ENCODE measurements at places on chromosomes 4 and X.

- DNase-seq = no peak
Observed at GRCh38 chr4:4689694-4690440, 148.0 kb upstream of the STX18 start.

GRCh38 chr4:88659055-88659889, 38.4 kb downstream of the NAP1L5 start:
- peak; percentile 62 for DNase-seq

DNA sequence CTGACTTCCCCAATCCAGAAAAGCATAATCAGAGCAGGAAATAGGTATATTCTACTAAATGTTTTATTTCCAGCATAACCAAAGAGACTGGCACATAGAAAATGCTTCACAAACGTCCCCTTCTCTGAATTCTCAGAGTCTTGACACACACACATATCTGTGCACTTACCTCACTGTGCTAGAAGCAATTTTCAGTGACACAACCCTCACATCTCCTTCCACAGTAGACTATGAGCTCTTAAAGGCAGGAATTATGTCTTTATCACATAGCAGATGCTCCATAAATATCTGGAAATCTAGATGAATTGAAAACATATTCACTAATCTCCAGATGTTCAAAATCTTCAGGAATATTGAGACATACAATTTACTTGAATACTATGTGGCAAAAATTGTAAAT, 5.9 kb downstream of the SOWAHB start:
- no peak for DNase-seq

- no peak for DNase-seq
Observed at GRCh38 chrX:91108761-91109160, 325.9 kb upstream of the PABPC5 start.

DNA sequence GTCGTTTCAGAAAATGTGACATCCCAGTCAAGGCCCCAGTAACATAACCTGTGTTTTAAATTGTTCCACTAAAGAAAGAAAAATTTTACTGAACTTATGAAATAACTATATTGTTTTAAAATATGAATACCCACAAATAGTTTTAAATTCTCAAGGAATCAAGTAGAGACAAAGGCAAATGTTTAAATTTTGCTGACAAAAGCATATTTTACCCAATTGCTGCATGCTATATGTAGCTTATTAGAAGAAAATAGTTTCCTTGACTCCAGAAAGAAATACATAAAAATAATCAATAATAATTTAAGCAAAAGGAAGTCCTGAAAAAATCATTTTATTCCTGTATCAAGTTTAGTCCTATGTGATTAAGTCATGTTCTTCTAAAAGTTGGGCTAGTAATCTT, 481.3 kb upstream of the ADGRL3 start:
- DNase-seq = no peak

GRCh38 chrX:101430457-101431078, 22.5 kb downstream of the HNRNPH2 start:
- DNase-seq = no peak

- no peak for DNase-seq
Observed at GRCh38 chr4:80393246-80393969, 57.9 kb downstream of the CFAP299 start.

GRCh38 chrX:51395480-51395809, 62.8 kb downstream of the NUDT10 start:
- DNase-seq = no peak

DNA sequence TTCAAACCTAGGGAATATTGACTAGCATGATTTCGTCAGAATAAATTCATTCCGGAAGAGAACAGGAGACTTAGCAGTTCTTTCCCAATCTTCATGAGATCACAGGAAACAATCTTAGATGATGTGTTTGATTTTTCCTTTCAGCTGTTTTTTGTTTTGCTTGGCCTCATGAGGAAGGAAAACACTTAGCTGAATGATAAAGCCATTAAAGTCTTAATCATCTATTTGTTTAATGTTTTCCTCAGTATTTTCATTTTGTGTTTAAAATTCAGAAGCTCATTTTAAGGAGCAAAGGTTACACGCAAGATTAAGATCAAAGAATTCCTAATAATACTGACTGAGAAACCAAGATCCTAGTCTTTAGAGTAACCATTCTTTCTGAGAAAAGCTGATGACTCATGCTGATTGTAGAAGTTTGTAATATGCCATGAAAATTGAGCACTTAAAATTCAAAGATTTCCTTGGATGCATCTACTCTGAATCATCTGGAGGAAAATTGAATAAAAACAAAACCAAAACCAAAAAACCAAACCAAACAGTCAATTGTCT, 15.4 kb upstream of the TBC1D19 start:
- DNase-seq = no peak

DNA sequence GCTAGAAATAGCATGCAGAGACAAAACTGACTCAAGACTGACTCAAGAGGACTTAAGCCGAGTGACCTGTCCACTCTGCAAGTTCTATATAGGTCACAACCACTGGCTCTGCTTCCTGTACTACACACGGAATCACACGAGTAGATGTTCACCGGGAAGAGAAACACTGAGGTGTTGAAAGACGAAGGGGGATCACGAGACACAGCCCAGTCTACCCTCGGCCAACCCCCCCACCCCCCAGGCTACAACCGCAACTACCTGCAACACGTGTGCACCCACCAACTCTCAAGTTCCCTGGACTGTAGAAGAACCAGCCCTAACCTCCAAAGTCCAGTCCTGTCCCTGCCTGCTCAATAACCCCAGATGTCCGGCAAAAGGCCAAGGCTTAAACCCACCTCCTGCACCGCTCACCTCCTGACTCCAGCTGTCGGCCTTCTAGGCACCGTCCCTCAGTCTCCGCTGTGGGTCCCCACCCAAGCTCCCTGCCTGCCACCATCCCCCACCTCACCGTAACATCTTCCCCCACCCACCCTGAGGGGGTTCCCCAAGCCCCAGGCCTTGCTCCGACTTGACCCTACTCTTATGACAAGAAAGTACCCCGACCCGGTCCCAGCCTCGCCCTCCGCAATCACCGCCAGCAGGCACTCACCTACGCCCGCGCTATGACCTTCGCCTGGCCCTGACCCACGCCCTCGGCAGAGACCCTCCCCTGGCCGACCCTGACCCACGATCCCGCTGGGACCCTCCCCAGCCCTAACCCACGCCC, 739 bp downstream of the GAK start:
- no peak for DNase-seq

- no peak for DNase-seq
Observed at GRCh38 chr4:99149426-99150019, 5.4 kb upstream of the ADH4 start.

GRCh38 chrX:19774905-19775304, 112.5 kb downstream of the SH3KBP1 start:
- DNase-seq = no peak

DNA sequence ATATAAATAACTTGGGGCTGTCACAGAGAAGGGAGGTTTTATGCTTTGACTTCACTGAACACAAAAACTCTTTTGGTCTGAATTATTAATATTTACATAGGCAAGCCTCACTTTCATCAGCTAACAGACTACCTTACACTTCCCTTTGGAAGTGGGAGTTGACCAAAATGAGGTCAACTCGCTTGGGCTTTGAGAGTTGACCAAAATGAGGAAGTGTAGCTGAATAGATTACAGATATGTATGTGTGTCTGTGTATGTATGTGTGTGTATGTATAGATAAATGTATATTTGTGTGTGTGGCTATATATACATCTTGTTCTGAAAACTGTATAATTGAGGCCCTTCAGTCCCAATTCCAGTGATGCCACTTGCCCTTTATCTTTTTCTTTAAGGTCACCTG, 113.3 kb upstream of the IL13RA1 start:
- DNase-seq = no peak

DNA sequence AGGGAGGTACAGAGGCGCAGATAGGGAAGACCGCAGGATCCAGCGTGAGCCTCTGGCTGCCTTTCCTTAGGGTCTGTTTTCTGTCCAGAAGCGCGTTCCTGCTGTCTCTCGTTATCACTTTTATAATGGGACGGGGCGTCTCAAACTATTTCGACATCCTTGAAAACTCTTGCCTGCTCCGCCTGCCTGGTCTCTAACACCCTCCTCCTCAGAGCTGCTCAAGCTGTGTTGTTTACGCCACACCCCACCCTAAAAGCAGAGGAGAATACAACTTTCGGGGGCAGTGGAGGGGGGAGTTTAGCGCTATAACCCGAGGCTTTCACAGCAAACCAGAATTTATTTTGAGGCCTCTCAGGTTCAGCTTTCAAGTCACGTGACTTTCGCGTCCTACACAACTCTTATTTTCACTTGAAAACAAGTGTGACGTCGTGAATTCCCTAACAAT, 646 bp upstream of the FAM3A start:
- peak; percentile 72 for DNase-seq

DNA sequence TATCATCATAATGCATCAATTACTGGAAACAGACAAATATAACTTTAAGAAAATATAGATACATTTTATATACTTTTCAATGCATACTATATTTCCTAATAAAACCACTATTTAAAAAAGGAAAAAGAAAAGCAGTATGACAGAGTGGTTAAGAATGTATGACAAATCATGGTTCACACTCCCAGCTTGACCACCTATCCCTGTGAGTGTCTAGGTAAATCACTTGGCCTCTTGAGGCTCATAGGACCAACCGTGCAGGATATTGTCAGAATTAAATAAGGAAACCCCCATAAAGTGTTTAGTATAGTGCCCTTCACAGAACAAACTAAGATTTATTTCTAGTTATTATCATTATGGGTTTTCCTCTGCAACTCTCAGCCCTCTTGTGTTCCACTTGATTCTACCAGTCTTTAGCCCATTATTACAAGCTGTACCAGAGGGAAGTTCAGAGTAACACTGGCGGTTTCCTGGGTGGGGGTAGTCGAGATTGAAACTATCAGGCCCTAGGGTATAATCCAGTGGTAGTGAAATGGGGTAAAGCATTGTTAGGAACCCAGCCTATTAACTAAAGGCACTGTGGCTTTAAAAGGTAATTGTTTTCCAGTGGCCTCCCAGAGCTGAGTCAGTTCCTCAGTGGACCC, 55.5 kb upstream of the PAK3 start:
- no peak for DNase-seq

- no peak for DNase-seq
Observed at GRCh38 chr4:181757910-181758660, 485.1 kb upstream of the TENM3 start.

GRCh38 chr4:772118-772517, 53.8 kb downstream of the CPLX1 start:
- no peak for DNase-seq

- no peak for DNase-seq
Observed at GRCh38 chr4:94463771-94464170, 12.0 kb downstream of the PDLIM5 start.

DNA sequence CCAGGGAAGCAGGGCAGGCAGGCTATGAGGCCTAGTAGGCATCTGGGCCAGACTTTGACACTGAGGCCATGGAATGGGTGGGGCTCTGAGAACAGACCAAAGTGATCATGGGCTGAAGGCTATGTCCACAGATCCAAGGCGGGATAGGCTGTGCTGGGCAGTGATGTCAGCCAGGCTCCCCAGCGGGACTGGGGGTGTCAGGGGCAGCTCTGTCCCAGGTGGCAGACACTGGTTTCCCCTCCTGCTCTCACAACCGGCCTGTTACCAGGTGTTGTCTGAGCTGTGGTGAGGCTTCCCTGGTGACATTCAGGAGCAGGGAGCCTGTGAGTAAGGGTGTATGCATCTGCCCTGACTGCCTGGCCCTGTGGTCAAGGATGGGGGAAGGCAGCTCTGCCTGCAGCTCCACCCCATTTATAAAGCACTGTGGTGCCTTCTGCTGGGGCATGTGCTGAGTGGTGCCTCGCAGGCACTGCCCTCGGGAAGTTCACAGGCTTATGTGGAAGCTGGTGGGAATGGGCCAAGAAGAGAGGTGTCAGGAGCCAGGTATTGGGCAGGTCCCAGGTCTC, 2.9 kb downstream of the IL9R start:
- DNase-seq = no peak

DNA sequence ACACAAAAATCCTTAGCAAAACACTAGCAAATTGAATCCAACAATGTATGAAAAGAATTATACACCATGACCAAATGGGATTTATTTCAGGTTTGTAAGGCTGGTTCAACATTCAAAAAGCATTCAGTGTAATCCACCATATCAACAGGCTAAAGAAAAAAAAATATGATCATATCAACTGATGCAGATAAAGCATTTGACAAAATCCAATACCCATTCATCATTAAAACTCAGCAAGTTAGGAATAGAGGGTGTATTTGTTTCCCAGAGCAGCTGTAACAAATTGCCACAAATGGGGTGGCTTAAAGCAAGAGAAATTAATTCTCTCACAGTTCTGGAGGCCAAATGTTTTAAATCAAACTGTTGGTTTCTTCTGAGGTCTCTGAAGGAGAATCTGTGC, 10.7 kb downstream of the VSIG1 start:
- DNase-seq = no peak

DNA sequence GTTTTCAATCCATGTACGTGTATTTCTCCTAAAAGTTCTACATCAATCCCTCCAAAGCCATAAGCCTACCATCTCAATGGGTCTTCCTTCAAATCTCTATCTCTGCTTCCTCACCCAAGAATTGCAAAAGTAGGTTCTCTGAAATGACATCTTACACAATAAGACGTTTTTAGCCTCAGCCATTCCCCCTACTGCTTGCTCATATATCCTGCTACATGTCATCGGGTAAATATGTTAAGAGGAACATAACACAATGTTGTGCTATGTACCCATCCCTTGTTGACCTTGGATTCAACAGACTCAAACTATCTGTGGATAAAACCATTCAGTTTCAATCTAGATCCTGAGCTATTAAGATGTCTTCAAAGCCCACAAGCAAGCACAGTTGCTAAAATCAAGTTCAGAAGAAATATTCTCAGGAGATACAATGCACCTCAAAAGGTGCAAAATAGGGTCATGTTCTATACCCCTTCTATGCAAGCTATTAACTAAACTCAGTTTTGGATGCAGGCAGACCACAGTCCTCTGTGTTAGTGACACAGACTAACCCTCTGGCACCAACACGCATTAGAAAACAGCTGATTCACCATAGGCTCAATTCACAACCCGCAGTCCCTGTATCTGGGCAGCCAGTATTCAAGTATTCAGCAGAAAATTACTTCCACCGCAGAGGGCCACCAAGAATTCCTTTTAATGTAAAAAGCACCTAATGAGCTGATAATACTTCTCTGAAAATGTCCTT, 56.8 kb downstream of the CD99L2 start:
- DNase-seq = peak; percentile 17

GRCh38 chr4:1452431-1453051, 46.3 kb upstream of the NKX1-1 start:
- no peak for DNase-seq

GRCh38 chrX:64977830-64978229, 1.6 kb upstream of the ZC4H2 start:
- DNase-seq = no peak

DNA sequence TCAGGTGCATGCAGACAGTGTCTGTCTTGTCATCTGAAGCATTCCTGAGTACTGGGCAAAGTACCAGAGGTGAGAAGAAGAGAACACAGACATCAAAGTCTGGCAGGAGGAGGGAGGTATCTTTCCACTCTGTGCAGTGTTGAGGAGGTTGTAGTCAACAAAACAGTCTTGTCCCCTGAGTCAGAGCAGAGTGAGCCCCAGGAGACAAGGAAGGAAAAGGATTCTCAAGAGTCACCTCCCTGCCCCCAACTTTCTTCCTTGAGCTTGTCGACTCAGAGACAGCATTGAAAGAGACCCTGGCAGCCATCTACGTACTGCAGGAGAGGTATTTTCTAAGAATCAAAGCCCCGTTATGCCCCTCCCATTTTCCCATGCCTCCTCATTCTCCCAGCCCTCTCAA, 4.4 kb upstream of the SRPX start:
- no peak for DNase-seq

- peak; percentile 20 for DNase-seq
Observed at GRCh38 chr4:46890056-46890455, 19.0 kb downstream of the COX7B2 start.

GRCh38 chrX:2466876-2467656, 33.7 kb downstream of the DHRSX start:
- no peak for DNase-seq

All from brain (organoid and tissue), 16 donors.